ENCODE measurements at places on chromosomes 16 and 17. TPM values are rescaled to one million over a fixed set of nuclear protein-coding genes. Genes with fewer than 3 reads are reported as not detected.

The CCL8 gene
- not detected for total RNA-seq

The NPB gene
- 0.21 TPM for total RNA-seq

The SNX20 gene
- not detected for total RNA-seq

The SLC5A10 gene
- 0.14 TPM for total RNA-seq

Data from foreskin keratinocyte (primary cell).